ENCODE measurements at places on chromosomes 16 and 17.

DNA sequence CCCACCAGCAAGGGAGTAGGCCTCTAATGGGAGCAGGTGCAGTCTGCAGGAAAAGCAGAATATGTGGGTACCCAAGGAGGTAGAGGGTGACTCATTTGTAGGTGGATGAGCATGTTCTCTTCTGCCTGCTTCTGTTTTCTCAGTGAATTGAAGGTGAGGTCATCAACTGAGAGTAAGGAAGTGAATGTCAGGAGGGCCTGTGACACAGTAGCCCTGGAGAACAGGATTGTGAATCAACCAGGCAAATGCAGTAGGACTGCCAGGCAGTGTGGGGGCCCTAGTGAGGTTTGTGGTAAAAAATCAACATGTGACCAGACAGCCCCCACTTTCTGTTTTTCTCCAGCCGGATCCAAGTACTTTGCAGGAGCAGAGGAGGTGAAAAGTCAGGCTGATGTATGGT is 150.5 kb upstream of the SOX9 start:
- DNase-seq: no peak

DNA sequence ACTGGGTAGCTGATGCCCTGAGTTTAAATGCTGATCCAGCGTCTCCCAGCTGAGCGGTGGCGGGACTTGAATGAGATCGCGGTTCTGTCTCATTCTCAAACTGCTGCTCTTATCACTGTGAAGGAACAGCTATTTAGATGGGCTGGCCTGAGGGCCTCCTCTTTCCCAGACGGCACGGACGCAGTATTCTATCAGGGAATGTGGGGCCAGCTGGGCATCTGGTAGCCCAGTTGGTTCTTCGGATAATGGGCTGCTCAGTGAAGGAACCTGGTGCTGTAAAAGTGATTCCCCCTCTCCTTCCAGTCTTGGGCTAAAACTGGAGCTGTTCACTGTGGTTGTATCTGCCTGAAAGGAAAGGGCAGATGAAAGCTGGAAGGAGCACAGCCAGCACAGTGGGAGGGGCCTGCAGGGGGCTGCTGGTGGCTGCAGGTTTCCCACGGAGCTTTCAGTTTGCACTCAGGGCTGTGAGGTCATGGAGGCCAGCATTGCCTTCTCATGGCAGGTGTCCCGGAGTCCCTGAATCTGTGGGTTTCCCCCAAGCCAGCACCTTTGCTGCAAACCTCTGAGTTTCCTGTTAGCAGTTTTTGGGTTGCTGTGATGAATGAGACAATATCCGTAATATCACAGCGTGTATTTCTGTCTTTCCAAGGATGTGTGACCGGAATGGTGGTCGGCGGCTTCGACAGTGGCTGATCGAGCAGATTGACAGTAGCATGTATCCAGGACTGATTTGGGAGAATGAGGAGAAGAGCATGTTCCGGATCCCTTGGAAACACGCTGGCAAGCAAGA is 3.6 kb downstream of the IRF8 start:
- DNase-seq: no peak

GRCh38 chr17:74566132-74566753 is 1.1 kb downstream of the CD300H start:
- no peak for DNase-seq

- no peak for DNase-seq
Observed at GRCh38 chr17:21212826-21213637, 929 bp downstream of the TMEM11 start.

DNA sequence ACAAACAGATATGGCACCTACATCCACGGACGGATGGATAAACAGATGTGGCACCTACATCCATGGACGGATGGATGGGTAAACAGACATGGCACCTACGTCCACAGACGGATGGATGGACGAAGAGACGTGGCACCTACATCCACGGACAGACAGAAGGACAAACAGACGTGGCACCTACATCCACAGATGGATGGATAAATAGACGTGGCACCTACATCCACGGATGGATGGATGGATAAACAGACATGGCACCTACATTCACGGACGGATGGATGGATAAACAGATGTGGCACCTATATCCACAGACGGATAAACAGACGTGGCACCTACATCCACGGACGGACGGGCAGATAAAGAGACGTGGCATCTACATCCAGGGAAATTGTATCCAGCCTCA is 45.6 kb downstream of the TIMM22 start:
- DNase-seq: no peak

DNA sequence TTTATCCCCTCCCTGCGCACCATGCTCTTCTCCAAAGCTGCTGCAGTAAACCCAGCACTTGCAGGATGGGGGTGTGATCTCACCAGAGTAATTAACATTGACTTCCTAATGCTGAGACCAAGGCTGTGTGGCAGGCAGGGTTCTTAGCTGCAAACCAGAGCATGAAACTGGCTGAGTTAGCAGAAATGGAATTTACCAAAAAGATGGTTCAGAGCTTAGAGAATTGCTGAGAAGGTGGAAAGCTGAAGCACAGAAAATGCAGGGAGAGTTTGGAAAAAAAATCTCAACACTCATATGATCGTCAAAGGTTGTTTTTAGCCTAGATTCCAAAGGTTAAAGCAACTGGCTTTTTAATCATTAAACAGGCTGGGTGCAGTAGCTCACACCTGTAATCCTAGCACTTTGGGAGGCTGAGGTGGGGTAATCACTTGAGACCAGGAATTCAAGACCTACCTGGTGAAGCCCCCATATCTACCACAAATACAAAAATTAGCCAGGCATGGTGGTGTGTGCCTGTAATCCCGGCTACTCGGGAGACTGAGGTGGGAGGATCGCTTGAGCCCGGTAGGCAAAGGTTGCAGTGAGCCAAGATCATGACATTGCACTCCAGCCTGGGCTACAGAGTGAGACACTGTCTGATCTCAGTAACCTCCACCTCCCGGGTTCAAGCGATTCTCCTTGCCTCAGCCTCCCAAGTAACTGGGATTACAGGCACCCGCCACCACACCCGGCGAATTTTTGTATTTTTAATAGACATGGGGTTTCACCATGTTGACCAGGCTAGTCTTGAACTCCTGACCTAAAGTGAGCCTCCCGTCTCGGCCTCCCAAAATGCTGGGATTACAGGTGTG is 6.0 kb upstream of the TXNDC11 start:
- DNase-seq: no peak

GRCh38 chr16:80389338-80389737 is 151.5 kb upstream of the DYNLRB2 start:
- DNase-seq: no peak

DNA sequence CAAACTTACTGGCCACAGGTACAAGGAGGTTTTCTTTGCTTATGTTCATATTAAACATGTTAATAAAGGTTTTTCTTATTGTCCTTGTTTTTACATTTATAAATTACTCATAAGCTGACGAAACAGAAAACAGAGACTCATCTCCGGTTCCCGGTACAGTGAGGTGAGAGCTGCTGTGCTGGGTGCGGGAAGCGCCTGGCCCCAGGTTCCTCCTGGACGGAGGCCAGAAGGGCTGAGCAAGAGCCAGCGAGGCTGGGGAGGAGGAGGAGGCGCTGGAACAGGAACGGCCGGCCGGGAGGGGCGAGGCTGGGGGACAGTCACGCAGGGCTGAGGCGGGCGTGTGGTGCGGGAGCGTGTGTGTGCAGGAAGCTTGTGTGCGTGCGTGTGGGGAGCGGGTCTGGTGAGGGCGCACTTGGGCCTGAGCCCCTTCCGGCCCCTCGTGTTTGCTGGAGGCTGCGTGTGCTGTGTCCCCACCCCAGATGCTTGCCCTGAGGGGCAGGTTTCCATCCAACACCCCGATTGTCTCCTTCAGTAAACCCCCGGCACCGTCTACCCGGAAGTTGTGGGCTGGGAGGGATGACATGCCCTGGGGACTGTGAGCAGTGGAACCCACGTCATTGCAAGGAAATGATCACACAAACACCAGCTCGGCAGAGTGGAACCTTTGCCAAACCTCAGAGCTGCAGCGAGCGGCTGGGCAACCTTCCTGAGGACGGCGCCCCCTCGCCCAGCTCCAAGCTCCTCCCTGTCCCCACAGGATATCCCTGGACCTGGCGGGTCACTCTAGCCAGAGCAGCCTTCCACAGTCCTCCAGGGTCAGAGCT is 19.5 kb downstream of the CD7 start:
- DNase-seq: peak; percentile 66

GRCh38 chr17:835263-835662 is 53.1 kb downstream of the MRM3 start:
- DNase-seq: no peak

DNA sequence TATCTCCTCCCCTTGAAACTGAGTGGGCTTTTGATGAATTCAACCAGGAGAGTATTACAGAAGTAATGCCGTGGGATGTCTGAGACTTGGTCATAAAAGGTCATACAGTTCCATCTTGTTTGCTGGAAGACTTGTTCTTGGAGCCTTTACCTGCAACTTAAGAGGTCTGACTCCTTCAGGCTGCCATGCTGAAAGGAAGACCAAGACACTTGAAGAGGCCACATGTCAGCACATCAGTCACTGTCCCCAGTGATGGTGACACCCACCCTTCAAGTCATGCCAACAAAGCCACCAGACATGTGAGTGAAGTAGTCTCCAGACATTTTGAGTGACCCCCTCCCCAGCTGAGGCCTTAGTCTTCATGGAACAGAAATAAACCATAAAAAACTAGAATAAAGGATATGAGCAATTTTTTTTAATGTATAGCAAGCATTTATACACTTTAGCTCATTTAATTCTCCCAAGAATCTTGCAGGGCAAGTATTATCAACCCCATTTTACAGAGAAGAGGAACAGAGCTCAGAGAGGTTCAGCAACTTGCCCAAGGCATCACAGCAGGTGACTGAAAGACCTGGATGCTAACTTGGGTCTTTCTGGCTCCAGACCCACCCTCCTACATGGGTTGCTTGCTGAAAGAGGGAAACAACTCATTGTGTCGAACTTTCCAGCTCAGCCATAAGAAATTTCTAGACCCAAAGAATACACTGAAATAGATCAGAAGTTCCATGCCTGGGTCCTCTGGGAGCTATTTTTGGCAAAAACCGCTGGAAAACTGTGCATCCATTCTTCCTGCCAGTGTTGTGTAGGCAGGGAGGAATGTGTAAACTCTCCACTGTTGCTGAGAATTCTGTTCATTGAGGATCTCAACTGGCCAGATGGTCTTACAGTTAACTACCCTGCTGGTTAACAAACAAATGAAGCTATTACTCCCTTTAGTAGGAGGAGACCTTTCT is 38.1 kb downstream of the SOCS1 start:
- no peak for DNase-seq

DNA sequence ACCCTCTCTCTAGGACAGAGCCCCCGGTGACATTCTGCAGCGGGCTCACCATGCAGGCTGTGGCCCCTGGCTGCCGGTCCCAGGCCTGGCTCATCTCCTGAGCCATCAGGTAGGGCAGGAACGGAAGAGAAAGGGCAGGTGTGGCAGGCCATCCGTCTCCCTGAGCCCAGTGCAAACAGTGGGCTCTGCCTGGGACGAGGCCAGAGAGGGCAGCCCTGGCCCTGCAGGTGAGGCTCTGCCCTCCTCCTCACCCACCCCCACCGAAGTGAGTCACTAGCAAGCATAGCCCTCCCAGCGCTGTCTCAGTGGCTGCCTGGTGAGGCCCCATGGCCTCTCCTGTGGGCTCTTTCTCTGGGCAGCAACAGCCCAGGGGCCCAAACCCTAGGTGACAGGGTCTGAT is 14.5 kb downstream of the OTOP3 start:
- DNase-seq: no peak

- DNase-seq: no peak
Observed at GRCh38 chr16:11179574-11179973, 76.4 kb downstream of the SOCS1 start.

DNA sequence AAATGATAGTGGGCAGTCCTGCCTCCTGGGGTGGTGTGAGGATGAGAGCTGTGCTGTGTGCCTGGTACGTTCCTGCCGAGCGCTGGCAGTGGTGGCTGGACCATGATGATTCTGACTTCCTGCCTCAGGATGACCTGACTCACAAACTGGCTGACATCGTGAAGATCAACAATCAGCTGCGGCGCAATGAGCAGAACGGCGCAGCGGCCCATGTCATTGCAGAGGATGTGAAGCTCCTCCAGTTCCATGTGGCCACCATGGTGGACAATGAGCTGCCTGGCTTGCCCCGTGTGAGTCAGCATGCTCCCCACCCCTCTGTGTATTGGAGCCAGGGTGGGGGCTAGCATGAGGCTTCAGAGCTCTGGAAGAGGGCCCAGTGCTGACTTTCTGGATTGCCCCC is 13.1 kb downstream of the POLR2A start:
- DNase-seq: no peak

DNA sequence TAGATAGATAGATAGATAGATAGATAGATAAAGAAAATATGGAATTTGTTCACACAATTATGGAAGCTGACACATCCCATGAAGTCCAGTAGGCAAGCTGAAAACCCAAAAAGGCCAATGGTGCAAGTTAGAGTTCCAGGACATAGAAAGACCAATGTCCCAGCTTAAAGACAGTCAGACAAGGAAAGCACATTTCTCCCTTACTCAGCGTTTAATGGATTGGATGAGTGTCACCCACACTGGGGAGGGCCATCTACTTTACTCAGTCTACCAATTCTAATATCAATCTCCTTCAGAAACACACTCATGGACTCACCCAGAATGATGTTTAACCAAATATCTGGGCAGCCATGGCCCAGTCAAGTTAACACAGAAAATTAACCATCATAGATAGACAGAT is 327.7 kb upstream of the CDH11 start:
- DNase-seq: no peak

GRCh38 chr17:49631496-49631895 is 46.4 kb downstream of the SPOP start:
- no peak for DNase-seq

DNA sequence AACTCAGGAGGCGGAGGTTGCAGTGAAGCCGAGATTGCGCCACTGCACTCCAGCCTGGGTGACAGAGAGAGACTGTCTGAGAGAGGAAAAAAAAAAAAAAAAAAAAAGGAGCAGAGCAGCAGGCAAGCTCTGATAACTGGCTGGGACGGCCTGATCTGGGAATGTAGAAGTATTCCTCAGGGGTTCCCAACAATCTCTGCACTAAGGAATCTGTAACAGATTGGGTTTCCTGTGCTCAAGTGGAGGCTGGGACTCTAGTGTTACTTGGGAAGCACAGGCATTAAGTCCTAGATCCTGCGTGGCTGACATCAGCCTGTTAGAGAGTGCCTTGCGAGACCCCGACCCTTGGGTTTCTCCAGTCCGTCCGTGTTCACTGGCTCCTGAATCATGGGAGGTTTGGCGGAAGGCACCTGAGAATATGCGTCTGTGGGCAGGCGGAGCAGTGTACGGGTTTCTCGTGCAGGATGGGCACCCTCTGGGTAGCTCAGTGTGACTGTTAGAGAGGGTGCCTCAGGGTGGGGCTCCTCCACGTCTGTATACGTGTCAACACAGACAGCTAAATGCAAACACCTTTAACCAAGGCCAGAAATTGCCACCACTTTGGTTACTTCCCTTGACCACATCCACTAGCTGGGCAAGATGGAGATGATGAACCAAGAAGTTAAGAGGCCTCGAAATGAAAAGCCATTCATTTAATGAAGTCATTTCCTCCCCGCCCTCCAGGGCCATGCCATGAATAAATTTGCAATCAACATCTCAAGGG is 174.9 kb upstream of the RPL38 start:
- no peak for DNase-seq

GRCh38 chr17:55533608-55534007 is 22.4 kb upstream of the SMIM36 start:
- no peak for DNase-seq

Measured in LNCaP clone FGC (cell line).